PC-3 (cell line): ENCODE measurements at places on chromosomes 6 and 20. TPM values are rescaled to one million over a fixed set of nuclear protein-coding genes. Genes with fewer than 3 reads are reported as not detected.

Gene OPN5
- total RNA-seq = not detected in 2 replicates

Gene ID1
- total RNA-seq = 774 and 872 TPM in 2 replicates

Gene GSTA2
- total RNA-seq = not detected in 2 replicates

Gene UBE3D
- total RNA-seq = 5.0 and 7.0 TPM in 2 replicates

Gene TBC1D32
- total RNA-seq = 2.7 and 5.4 TPM in 2 replicates

Gene PHACTR1
- total RNA-seq = not detected in 2 replicates

Gene C20orf204
- total RNA-seq = 2.1 and 3.4 TPM in 2 replicates

Gene PAK5
- total RNA-seq = not detected in 2 replicates

Gene SIRPB1
- total RNA-seq = 1.7 and 11.6 TPM in 2 replicates

Gene CST7
- total RNA-seq = not detected in 2 replicates

Gene HLA-DRA
- total RNA-seq = not detected in 2 replicates

Gene ITPR3
- total RNA-seq = 41.8 and 50.6 TPM in 2 replicates

Gene FGD2
- total RNA-seq = 0.35 and 0.44 TPM in 2 replicates
